ENCODE measurements at places on chromosomes 4 and X.
A peak's percentile ranks its signal among the peaks of the same experiment; 100 is the strongest.

DNA sequence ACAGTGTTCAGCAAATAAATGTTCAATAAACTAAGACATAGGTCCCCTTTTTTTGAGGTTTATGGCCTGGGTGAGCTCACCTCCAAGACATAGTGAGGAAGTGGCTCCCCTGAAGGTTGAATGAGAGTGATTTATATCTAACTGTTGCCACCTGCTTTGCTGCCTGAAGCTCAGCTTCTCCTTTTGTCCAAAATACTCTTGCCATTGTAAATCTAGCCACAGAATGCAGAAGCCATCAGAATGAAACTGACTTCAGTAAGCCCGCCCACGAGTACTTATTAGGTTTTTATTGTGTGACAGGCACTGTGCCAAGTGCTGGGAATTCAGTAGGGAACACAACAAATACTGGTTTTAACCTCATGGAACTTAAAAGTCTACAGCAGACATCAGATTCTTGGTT, 18.0 kb downstream of the SPINK2 start:
- DNase-seq, result no peak

DNA sequence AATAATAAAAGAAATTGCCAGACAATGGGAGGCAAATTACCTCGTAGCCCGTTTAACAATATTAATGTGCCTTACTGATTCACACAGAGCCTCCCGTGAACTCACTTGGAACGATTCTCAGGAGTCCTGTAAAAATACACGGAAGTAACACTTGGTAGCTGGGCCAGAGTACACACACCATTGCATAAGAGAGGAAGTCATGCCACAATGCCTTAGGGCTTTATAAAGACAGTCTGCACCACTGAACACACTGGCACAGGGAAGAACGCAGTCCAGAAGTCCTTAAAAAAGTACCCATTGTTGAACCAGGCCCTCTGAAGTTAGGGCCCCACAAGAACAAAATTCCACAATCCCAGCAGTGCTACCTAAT, 15.1 kb downstream of the SLC2A9 start:
- no peak for DNase-seq

GRCh38 chrX:37383313-37383712, 34.1 kb downstream of the PRRG1 start:
- DNase-seq, result no peak

GRCh38 chrX:150587585-150588503, 19.4 kb downstream of the MTM1 start:
- peak; percentile 22 for DNase-seq
